Activated naive CD4-positive, alpha-beta T cell (primary cell): ENCODE measurements at places on chromosomes 5 and 9.

GRCh38 chr5:17118631-17119030 lies 98.8 kb upstream of the BASP1 start:
- no peak for DNase-seq

DNA sequence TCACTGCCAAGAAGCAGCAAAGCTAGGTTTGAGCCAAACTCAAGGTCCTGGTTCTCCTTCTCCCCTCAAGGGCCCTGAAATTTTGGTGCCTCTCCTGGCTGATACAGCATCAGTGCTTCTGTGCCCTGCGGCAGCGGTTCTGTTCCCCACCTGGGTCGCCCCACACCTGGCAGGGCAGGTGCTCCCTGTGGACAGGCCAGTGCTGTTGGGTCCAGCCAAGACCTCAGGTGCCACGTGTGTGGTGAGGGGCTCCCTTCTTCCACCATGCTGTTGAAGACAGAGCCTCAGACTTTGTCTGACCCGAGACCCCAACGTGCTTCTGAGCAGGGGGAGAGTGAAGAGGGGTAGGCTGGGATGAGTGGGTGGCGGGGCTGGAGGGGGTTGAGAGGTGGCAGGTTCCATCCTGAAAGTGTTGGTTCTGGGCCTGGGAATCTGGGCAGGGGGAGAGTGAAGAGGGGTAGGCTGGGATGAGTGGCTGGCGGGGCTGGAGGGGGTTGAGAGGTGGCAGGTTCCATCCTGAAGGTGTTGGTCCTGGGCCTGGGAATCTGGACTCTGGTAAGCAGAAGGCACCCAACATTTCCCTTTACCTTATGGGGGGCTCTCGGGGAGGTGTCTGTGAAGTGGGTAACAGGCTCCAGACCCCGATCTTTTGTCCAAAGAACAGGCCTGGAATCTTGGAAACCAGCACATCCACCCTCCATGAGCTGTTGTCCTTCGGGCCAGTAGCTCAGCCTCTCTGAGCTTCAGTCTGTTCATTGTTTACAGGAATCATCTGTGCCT lies 2.3 kb downstream of the PLEKHG4B start:
- DNase-seq = no peak

DNA sequence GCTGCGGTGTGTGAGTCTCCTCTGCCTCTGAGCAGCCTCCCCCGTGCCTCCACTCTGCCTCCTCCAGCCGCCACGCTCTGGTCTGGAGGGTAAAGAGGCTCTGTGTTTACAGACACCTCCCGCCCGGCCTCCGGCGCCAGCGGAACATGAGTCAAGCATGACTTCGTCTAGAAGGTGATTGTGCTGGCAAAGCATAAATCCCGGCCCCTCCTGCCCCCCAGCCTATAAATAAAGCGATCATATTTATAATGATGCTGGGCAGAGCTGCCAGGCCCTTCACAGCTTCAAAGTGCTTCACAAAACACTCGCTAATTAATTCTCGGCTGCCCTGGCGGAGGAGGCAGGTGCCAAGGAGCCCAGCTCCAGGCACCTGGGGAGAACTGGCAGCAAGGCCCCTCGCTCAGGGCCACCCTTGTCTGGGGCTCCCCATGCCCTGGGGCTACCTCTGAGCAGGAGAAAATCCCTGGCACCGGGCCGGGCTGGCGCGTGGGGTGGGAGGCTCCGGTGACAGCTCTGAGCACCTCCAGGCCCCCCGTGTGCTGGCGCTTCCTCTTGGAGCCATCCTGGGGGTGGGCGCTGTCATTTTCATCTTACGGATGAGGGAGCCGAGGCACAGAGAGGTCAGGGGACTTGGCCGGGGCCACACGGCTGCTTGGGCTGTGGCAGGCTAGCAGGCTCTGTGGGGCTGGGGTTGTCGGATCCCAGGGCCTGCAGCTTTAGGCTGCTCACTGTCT lies 87.8 kb downstream of the RXRA start:
- no peak for DNase-seq

GRCh38 chr5:52339285-52339684 lies 448.4 kb upstream of the ITGA1 start:
- DNase-seq = no peak

GRCh38 chr5:10719965-10720364 lies 41.1 kb downstream of the DAP start:
- no peak for DNase-seq
